Mesendoderm (in vitro differentiated cells): ENCODE measurements at places on chromosomes 1 and 21.

GRCh38 chr1:205965036-205965884 lies 22.0 kb upstream of the SLC26A9 start:
- DNase-seq: no peak

DNA sequence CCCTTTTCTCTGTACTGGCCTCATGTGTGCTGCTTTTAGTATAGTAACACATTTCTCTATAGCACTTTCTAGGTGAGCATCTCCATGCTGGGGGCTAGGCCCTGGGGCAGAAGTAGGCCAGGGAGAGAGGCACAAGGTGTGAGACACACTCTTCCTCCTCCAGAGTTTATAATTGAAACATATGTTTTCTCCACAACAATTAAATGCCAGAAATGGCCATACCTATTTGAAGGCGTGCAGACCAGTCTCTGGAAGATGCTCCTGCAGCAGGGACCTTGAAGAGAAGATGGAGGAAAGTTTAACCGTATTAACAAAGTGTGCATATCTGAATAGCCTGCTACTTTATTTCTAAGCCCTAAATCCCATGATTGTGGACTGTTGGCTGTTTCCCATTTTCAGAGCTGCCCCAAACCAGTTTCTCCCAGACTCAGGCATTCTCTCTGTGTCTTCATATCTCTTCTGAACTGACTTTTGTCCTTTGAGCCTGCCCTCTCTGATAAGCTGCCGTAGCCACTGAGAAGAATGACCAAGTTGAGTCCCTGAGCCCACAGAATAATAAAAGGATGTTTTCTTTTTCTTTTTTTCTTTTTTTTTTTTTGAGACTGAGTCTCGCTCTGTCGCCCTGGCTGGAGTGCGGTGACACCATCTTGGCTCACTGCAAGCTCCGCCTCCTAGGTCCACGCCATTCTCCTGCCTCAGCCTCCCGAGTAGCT lies 81.3 kb downstream of the LRRC8D start:
- DNase-seq: no peak

DNA sequence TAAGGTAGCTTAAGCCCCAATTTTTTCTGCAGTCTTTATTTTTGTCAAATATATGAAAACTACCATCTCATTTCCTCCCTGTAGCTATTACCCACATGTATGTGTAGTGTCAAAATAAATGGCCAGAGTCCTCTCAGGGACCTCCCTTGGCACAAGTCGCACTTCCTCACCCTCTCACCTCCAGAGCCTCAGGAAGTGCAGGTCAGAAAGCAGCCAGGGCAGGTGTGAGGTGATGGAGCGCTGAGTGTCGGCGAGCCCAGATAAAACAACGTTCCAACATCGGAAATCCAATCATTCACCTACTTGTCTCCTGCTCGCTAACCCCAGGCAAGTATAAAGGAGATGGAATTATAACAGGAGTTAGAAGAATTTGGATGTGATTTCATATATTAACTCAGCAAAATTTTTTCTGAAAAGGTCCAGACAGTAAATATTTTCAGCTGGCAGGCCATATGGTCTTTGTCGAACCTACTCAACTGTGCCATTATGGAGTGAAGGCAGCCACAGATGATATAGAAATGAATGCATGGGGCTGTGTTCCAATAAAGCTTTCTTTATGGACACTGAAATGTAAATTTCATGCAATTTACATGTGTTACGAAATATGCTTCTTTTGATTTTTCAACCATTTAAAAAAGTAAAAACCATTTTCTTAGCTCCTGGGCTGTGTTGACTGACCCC lies 76.8 kb upstream of the ERG start:
- no peak for DNase-seq

- peak; percentile 55 for DNase-seq
Observed at GRCh38 chr1:19454265-19455146, 30.8 kb downstream of the CAPZB start.

- DNase-seq: peak; percentile 65
Observed at GRCh38 chr1:16984717-16985116, 4.3 kb upstream of the MFAP2 start.

- no peak for DNase-seq
Observed at GRCh38 chr21:33885172-33885514, 30.5 kb downstream of the ATP5PO start.

DNA sequence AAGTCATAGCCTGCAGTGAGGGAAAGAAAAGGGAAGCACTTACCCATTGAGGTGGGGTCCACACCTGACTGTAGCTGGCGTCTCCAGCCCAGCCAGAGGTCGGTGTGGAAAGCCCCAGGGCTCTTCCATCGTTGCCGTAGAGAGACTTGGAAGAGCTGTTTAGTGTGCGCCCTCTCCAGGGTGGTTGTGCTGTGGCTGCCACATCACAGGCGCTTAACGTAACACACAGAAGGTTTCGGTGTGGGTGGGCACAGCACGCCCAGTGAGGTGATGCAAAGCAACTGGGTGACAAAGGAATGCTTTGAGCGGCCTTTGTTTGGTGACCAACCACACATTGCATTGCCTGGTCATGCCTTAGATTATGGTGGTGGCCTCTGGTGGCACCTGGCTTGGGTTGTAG lies 36.8 kb upstream of the KIF1B start:
- DNase-seq: no peak

DNA sequence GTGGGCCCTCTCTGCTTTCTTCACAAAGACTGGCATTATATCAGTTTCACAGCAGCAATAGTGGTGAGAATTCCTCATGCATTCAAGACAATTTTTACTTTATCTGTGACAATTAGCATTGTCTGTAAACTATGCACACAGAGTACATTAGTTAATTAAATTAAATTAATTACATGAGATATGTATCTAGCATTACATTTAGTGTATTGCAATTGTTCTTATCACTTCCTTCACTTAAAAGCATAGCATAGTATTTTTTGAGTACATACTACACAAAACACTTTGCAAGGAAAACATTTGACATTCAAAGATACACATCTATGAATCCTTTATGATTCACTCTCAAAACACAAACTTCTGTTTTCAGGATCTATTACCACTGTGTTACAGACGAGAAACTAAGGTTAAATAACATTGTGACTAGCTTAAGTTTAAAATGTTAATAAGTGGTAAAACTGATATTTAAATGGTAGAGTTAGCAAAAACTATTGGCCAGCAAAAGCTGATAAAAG lies 1542.6 kb downstream of the PLA2G4A start:
- no peak for DNase-seq

- no peak for DNase-seq
Observed at GRCh38 chr1:20830378-20830777, 43.3 kb upstream of the HP1BP3 start.

DNA sequence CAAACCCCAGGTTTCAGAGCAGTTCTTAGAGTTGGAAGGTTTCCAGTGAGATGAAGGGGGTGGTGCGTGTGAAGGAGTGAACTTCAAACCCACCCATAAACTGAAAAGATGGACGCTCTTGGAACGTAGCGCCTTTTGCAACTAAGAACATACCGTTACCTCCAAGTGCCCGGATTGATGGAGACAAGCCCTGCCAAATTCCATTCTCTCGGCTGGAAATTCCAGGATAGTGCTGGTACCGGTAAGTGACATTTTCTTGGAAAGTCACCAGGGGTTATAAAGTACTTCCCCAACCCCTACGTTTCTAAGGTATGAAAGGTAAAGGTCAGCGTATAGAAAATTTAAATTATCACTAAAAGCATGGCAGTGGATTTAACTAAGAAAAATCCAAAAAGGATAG lies 91.6 kb upstream of the CLDN14 start:
- DNase-seq: no peak

DNA sequence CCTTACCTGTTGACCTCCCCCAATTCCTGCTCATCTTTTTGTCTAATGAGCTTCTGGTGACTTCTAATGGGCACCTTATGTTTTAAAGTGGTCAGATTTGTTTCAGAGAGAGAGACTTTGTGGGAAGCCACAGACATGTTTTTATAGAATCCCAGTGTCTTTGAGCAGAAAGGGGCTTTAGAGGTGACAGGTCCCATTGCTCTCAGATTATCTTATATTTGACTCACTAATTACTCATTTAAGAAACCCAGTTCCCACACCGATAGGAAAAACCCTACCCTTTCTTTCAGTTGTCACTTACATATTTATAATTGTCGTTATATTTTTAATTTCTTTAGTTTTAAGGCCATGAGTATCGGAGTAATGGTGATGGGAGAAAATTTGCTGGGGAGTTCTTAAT lies 215.5 kb downstream of the CAMTA1 start:
- DNase-seq: no peak

- no peak for DNase-seq
Observed at GRCh38 chr1:6329396-6329795, 64.2 kb downstream of the ACOT7 start.

GRCh38 chr1:205002705-205003104 lies 40.3 kb upstream of the CNTN2 start:
- DNase-seq: no peak

DNA sequence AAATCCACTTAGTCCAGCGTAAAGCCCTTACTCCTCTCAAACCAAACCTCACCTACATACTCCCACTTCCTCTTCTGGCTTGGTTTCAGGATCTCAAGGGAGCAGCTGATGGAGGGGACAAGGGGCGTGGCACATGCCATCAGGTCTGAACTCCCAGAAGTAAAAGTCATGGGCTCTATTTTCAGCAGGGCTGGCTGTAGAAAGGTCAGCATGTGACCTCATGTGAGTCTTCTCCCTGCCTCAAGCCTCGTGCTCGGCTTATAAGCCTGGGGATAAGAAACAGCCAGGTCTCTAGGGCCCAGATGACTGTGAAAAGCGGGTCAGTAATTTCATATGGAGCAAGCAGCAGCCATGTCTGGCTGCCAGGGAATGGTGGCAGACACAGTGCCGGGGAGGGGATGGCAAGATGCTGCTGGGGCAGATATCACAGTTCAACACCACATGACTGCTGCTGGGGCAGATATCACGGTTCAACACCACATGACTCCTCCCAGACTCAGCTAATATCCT lies 227.9 kb downstream of the KCNH1 start:
- peak; percentile 50 for DNase-seq

DNA sequence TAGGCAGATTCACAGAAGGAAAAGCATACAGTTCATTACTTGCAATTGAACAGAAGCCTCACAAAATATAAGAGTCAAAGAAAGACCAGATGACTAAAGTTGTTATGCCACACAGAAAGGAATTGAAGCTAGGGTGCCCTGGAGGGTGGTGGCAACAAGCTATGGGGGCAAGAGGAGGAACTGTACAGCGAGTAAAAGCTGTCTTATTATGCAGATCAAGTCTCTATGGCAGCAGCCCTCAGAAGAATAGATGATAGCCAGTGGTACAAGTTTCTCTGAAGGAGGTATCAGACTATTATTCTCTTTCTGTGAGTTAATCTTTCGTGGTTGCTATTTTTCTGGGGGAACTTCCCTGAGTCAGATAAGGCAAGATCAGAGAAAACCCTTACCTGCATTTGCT lies 72.2 kb downstream of the C21orf91 start:
- DNase-seq: no peak

- no peak for DNase-seq
Observed at GRCh38 chr1:186535388-186536133, 74.6 kb upstream of the PDC start.

DNA sequence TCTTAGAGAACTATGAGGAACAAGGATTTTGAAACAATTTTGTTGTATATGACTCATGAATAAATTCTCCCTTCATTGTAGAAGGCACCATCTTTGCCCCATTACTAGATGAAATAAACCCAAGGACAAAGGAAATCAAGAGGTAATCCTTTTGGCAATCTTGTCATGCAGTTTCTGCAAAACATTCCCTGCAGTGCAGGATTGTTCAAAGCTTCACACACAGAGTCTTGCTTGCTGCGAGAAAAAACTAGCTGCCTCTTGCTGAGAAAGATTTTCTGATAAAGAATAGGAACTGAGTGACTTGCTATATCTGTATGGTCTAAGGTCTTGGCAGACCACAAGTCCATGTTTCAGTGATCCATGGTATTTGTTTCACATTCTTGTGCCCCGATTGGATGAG lies 657.4 kb upstream of the ADGRL4 start:
- DNase-seq: peak; percentile 87

- DNase-seq: no peak
Observed at GRCh38 chr21:35153671-35154070, 104.6 kb upstream of the RUNX1 start.

DNA sequence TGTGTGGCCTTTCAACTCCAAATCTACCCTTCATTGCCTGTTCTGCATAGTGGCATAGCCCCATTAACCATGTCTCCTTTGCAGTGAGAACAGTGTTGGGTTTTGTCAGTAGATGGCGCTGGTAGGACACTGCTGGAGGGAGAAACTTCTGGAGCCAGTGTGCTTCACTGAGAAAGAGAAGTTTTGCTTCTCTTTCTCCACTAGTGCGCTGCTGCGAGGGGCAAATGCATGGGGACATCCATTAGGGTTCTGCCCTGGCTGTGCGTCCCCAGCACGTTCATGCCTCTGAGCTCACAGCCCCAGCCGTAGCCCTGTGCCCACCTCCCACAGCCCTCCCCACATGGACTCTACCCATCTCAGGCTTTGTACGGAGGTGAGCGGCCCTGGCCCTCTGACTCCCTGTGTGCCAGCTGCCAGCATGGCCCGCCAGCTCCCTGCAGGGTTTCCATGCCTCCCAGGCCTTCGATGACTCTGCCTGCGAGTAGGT lies 53.1 kb downstream of the RIMS3 start:
- peak; percentile 81 for DNase-seq

- DNase-seq: no peak
Observed at GRCh38 chr21:45788198-45788597, 144.7 kb downstream of the PCBP3 start.

- no peak for DNase-seq
Observed at GRCh38 chr1:182634306-182635072, 30.3 kb upstream of the RGS16 start.

DNA sequence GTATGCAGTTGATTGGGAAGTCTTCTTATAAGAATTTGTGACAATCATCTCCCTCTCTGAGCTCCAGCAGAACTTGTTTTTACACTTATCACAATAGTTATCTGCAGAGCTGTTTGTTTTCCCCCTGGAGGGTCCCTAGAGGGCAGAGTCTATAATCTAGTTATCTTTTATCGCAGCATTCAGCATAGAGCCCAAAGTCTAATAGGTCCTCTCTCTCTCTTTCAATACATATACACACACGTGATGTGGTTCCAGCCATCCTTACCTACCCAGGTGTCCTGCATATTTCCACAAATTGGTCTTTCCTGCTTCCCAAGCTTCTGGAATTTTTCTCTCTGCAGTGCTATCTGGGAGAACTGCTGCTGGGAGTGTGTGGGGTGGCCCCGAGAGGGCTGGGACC lies 229.6 kb upstream of the KIAA0040 start:
- DNase-seq: peak; percentile 9

- DNase-seq: no peak
Observed at GRCh38 chr1:59180735-59181134, 116.2 kb upstream of the FGGY start.

GRCh38 chr1:223091896-223092295 lies 51.2 kb downstream of the TLR5 start:
- DNase-seq: no peak

- DNase-seq: no peak
Observed at GRCh38 chr1:61378494-61379180, 296.3 kb downstream of the NFIA start.

- DNase-seq: no peak
Observed at GRCh38 chr1:235262539-235262938, 65.4 kb downstream of the ARID4B start.
